ENCODE measurements at places on chromosomes 1 and 21.

GRCh38 chr1:38527373-38527966, 332.1 kb downstream of the RRAGC start:
- DNase-seq, result no peak

GRCh38 chr1:154154053-154154452, 820 bp downstream of the NUP210L start:
- DNase-seq, result no peak

DNA sequence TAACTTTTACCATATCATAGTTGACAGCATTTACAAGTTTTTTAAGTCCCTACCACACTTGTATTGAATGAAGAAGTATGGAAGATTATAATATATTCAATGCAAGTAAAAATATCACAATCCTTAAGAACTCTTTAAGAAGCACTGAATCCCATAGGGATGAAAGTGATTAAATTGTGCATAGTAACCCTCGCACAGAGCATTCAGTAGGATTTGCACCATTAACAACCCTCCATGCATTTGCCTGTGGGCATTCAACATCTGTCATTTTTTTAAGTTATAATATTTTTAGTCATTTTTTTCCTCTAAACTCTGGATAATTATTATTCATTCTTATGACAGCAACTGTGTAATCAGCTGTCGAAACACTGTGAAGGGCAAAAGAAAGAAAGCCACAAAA, 10.1 kb downstream of the SELE start:
- no peak for DNase-seq

DNA sequence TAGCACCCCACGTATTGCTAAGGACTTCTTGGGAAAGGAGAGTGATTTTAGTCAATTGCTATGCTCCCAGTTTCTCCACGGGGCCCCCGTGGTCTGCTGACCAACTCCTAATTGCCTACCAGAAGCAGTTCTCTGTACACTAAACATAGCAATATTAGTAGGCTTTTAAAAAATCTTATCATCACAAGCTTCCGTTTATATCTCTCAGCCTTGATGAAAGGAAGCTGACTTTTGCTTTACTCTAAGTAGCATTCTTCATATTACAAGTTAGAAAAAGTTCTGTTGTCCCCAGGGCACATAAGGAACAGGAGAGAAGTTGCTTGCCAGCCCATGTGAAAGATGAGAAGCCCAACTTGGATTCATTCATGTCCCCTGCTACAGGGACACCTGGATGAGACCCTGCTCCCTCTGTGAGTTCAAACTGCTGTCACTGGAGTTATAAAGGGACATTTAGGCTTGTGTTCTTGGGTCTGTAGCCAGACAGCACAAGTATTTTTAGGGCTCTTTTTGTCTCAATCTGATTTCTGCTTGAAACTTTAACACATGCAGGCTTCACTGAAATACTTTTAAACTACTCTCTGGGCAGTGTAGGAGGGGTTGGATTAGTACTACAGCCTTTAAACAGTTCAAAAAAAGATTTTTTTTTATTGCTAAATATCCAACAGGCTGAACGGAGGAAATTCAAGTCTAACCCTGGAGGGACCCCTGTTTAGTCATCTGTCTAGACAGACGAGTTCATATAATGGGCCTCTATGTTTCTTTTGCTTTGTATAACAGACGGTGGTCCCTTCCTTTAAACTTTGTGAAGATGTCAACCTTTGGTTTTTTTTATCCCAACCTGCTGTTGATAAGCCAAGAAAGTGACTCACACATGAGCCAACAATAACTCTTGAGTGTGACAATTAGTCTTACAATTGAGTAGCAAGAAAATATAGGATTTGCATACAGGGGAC, 29.5 kb downstream of the TGFB2 start:
- no peak for DNase-seq

DNA sequence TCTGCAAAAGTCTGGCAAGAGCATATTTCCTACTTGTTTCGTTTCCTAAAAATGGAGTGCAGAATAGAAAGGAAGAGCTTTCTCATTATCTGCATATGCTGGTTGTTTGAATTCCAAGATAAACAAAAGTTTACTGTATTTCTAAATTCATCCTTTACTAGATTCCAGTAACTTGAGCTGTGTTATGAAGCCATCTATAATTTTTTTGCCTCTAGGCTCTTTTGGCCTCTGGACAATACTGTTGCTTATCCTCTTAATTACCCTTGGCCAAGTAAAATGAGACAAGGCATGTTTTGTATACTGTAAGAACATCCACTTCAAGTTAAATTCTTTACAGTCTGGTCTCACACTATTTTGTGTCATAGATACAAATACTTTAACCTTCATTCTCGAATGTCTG, 45.6 kb upstream of the HFM1 start:
- DNase-seq, result no peak

GRCh38 chr1:36092166-36092797, 3.6 kb downstream of the ADPRS start:
- DNase-seq, result no peak

DNA sequence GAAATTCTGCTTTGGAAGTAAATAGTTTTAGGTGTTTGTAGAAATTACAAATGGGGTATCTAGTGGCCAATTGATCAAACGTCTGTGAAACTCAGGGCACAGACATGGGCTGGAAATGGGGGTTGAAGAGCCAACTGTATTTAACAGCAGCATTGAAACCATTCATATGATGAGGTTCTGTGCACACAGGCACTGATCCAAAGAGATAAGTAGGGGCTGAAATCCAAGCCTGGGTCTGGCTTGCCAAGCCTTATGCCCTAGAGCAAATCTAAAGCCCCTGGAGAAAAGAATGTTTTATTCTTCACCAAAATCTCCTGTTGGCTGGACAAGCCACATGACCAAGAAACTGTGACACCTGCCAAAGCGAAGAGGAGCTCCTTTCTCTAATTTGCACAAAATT, 67.6 kb upstream of the ST6GALNAC5 start:
- no peak for DNase-seq

DNA sequence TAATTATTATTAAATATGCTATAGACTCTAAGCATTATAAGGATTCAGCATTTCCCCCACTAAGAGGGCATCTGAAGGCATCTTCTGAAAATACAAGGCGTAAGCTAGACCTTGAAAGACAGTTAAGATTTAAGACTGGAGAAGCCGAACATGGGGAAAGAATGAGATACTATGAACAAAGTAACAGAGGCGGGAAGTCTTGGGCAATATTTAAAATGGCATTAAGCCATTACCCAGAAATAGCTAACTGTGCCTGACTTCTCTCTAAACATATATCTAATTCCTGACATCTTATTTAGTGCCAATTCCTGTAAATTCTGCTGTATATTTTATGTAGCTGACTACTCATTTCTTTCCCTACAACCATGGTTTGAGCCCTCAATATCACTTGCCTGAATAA, 20.9 kb downstream of the DPH5 start:
- no peak for DNase-seq

DNA sequence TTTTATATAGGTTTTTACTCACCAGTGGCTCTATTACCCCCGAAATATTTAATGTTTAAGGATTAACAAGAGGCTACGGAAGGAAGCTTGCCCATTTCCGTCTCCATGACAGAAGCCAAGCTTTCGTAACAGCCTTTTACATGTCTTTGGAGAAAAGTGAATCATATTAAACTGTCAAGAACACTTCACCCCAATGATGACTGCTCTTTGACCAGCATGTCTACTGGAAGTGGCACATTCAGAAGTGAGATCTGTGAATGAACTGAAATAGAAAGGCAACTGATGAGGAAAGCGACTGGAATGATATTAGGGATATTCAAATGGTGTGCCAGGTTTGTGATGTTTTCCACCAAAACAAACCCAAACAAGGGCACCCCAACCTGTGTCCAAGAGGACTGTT, 8.5 kb upstream of the PRDM15 start:
- DNase-seq, result no peak

DNA sequence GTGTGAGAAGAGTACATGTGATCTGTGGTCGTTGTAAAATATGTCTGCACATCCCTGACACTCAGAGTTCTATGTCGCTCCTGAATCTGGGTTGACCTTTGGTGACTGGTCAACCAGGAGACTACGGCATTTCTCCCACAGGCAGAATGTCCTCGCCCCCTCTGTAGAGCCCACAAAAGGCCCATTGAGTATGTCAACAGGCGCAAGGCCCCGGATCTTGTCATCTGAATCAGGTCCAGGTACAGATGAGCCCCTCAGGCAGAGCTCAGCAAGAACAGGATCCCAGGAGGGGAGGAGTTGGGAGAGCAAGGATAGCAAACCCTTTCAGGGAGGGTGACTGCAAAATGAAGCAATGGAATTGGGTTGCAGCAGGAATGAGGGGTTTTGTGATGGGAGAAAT, 126.5 kb downstream of the MATN1 start:
- no peak for DNase-seq

DNA sequence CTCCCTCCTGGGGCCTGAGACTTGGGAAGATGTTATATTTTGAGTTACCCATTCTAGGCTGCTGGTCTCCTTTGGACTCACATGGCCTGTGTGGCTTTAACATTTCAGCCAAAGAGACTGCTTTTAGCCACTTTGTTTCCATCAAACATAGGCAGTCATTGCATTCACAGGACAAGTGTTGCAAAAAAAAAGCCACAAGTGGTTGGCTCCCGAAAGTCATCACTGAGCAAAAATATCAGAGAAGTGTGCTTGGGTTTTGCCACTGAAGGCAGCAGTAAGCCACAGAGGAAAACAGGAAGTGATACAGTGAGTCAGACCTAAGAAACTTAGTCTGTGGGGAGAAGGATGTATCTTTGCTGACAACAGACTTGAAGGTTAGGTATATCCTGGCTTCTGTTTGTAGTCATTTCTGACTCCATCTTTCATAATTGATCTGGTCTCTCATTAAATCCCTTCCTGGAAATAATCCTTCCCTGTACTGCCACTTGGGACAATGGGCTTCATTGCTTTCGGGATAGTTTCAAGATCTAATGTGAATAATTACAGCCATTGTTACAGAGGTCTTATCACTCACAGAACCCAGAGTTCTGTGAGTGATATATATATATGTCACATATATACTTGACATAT, 80.9 kb downstream of the COLGALT2 start:
- DNase-seq, result peak; percentile 50

DNA sequence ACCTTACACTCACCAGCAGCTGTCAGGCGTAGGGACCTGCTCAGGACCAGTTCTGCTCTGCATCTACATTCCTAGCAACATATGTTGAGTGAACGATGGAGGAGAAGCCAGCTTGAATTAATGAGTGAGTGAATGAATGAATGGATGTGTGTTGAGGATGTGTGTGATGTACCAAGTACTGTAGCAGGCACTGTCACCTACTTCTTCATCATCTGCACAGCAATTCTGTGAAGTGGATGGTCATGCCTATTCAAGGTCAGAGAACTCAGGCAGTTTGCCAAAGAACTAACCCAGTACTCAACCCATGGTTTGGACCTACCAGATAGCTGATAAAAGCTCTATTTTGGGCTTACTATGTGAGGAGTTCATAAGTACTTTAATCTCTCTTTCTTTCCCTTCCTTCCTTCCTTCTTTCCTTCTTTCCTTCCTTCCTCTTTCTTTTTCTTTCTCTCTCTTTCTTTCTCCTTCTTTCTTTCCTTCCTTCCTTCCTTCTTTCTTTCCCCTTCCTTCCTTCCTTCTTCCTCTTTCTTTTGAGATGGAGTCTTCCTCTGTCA, 56.9 kb downstream of the ATP1A1 start:
- no peak for DNase-seq

GRCh38 chr1:223706077-223706973, 6.0 kb upstream of the CAPN2 start:
- DNase-seq, result peak; percentile 90

- peak; percentile 12 for DNase-seq
These were observed 16.9 kb downstream of the RPTN start for GRCh38 chr1:152141971-152142584.

DNA sequence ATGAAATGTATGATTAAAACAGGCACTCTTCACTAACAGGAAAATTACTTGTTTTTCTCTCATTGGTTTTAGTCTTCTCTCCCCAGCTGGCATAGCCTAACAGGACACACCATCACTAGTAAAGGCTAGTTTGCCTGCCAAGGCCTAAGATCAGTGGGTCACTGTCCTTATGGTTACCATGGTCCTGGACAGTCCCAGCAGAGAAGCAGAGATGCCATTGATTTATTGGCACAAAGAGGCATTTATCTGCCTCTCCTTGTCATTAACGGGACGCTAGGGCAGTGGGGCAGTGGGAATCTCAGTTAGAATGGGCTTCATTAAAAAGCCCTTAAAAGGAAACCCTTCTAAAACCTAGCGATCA, 13.9 kb downstream of the CD247 start:
- DNase-seq, result no peak

- no peak for DNase-seq
These were observed 64.8 kb downstream of the DISP3 start for GRCh38 chr1:11543796-11544195.

DNA sequence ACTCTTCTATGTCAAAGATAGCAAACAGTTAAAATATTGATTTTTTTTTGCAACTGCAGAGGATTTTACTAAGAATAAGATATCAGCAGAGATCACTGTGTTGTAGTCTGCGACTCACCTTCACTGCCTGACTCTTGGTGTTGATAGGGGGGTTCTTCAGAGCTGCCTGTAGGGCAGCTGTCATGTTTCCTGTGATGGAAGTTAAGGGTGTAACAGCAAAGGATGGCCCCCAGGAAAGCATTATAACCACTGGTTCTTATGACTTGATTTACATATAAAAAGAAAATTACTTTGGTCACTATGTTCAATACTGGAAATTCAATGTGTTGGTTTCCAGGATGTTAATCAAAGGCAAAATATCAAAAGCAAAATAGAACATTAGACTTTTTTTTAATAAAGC, 2.6 kb downstream of the ARPC5 start:
- no peak for DNase-seq

DNA sequence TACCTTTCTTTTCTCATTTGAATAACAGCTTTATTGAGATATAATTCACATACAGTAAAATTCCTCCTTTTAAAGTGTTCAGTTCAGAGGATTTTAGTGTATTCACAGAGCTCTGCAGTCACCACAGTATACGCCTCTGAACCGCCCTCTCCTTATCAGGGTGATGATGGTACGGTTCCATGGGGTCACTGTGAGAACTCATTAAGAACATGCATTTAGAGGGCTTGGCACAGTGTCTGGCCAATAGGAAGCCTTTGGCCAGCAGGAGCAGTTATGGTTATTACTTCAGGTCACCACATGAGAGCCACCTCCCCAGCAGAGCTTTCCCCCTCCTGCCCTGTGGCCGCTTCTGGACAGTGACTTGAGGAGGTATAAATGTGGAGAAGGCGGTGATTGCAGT, 27.3 kb downstream of the KCNQ4 start:
- no peak for DNase-seq

- DNase-seq, result no peak
These were observed 35.7 kb downstream of the SIM2 start for GRCh38 chr21:36734367-36735200.

DNA sequence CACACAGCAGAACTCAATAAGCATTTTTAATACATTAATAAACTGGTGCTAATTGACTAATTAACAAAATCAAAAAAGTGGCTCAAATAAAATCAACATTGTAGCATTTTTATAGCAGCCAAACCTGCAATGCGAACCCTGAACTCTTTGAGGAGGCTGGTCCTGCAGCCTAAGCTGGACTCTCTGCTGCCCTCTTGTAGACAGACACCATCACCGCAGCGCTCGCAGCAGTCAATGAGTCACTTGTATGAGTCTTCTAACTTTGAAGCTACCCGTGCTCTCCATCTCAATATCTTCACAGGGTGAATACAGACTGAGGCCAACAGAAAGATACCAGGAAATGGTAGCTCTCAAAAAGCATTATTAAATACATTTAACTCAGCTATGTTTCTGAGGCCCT, 9.7 kb upstream of the KRTAP7-1 start:
- no peak for DNase-seq
